HFFc6 (cell line): ENCODE measurements at places on chromosomes 7 and 10.
A peak's percentile ranks its signal among the peaks of the same experiment; 100 is the strongest.

DNA sequence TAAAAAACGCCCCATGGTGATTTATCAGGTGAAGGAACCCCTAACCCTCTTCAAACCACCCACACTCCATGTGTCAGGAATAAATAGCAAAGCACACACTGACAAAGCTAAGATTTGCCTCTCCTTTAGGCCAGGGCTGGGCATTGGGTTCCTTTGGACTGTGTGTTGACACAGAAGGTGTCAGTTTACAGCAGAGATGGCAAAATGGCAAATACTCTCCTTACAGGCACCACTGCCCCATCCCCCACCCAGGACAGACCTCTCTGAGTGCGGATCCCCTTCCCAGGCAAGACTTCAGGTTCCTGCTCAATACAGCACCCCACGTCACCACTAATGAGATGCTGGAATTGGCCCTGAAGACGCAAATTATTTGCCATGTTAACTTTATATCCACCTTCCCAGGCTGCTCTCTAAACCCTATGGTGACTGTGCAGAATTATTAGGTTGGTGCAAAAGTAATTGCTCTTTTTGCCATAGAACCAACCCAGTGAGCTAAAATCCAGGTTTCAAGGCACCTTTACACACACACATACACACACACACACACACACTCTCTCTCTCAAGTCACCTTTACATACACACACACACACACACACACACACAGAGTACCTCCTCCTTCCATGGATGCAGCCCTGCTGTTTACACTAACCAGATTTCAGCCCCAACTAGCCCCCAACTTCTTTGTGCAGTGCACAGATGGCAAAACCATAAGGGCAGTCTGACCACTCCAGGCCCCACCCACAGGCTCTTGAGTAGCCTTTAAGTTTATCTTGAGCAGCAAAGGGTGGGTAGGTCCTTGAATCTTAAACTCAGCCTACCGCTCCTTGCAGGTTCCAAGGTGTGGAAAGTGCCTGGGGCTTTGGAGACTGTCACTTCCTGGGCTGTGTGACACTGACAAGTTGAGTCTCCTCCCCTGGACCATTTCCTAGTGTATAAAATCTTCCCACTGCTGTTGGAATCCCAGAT, 4.0 kb upstream of the ZCCHC24 start:
- H3K4me3 ChIP-seq, result no peak overlapping the region
- H3K4me1 ChIP-seq, result peaks cover 57% of the 10 kb centered on the region
- DNase-seq, result no peak

DNA sequence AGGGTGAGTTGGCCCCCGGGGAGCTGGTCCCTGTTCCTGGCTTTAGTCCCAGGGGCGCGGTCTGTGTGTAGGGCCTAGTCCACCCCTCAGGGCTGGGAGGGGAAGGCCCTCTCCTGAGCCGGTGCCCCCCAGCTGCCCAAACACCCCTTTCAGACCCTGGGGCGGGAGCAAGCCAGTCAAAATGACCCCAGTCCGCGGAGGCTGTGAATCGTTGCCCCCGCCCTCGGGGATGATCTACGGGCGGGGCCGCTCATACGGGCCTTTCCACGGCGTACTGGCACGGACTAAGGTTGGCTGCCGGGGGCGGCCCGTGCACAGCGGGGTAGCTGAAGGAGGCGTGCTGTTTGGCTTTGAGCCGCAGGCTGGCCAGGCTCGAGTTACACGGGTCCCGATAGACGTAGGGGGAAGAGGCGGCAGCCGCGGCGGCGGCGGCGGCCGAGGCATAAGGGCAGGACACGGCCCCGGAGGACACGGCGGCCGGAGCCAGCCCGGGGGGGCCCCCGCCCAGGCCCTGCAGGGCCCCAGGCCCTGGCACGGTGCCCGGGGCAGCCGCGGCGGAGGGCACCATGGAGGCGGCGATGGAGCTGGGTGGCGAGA, 4.3 kb downstream of the ELOVL3 start:
- no peak overlapping the region for H3K27ac ChIP-seq
- H3K27me3 ChIP-seq, result peaks cover 13% of the 10 kb centered on the region
- peaks cover 28% of the 10 kb centered on the region for H3K4me1 ChIP-seq
- peak overlapping the region; percentile 83 for H3K4me3 ChIP-seq
- DNase-seq, result no peak

GRCh38 chr7:31958226-31958625, 112.0 kb downstream of the PDE1C start:
- no peak overlapping the region for H3K4me3 ChIP-seq
- no peak for DNase-seq
- no peak overlapping the region for H3K27ac ChIP-seq
- H3K4me1 ChIP-seq, result no peaks in the 10 kb centered on the region

DNA sequence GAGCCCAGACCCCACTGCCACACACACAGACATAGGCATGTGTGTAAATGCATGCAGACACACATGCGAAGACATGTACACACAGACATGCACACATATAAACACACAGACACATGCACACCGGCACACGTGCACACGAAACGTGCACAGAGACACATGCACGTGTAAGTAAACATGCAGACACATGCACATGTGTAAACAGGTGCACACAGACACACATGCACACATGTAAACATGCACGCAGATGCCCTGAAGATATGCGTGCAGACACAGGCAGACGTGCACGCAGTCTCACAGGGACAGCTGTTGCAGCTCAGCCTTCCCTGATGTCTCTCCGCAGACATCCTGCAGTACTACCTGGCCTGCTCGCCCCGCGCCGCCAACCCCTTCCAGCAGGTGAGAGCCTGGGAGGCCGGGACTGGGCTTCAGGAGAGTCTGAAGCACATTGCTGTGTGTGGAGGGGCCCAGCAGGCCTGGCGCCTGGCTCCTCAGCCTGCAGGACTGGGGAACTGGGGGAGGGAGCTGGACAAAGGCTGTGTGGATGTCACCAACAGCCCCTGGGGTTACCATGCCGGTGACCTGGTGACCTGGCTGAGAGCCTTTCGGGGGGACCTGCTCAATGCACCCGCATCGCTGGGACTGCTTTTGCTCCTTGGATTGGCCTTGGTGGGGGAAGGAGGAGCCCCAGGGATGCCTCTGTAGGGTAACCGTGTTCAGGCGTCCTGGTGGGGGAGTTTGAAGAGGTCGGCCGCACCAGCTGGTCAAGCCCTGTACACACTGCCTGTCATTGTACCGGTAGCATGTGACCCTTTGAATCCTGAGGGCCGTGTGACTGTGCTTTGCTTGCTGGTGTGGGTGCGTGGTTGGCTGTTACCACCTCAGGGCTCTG, 20.3 kb downstream of the TTYH3 start:
- H3K4me3 ChIP-seq, result no peak overlapping the region
- no peaks in the 10 kb centered on the region; the same call in 1 of the 2 replicates for H3K27me3 ChIP-seq

DNA sequence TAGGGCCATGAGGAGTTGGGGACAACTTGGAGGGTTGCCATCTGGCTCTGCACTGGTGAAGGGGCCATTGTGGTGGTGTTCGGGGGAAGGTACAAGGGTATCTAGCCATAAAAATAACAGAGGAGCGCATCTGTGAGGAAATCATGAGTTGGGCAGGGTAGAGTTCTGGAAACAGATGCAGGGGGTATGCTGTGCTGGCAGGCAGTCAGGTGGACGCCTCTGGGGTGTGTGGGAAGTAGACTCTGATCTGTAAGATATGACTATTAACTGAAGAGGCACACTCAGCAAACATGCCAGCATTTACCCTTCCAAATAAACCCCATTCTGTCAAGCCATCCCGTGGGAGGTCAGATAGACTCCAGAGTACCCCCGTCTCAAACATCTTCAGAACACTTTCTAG, 79.8 kb downstream of the CLEC2L start:
- peaks cover 3% of the 10 kb centered on the region; the same call in 1 of the 2 replicates for H3K27me3 ChIP-seq
- H3K4me1 ChIP-seq, result no peaks in the 10 kb centered on the region
- H3K36me3 ChIP-seq, result peaks cover 6% of the 10 kb centered on the region
- DNase-seq, result no peak

DNA sequence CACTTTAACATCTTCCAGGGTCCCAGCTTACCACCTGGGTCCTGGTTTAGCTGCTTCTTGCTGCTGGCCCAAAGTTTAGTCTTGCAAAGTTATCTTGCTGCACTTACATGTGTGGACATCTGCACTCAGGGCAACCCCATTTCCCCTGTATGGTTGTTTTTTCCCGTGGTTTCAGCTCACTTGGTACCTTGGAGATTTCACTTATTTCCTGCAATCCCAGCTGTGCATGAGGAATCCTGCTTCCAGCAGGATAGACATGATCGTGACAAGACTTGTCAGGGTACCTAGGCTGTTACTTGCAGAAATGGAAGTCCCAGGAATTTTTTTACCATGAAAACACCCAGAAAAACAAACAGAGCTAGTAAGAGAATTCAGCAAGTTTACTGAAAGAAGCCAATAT, 95.9 kb upstream of the LEP start:
- H3K27ac ChIP-seq, result no peak overlapping the region
- H3K27me3 ChIP-seq, result peaks cover 38% of the 10 kb centered on the region
- DNase-seq, result no peak
- peaks cover 6% of the 10 kb centered on the region; the same call in 1 of the 2 replicates for H3K36me3 ChIP-seq
- no peak overlapping the region for H3K4me3 ChIP-seq

DNA sequence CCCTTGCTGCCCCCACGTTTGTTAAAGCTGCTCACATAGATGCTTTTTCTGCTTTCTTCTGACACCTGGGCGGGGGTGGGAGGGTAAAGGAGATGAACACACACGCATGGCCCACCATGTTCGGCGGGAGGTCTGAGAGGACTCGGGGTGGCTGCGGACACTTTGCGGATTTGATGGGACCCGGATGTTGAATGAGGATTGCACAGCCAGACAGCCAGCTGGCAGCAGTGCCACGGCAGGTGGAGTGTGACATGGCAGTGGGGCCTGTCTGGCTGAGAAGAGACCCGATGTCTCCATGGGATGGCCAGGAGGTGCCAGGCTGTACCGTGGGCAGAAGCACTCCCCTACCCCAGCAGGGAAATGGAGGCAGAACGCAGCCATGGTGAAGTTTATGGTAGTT, 31.2 kb downstream of the PPP2R2D start:
- no peaks in the 10 kb centered on the region for H3K27me3 ChIP-seq
- DNase-seq, result no peak
- no peak overlapping the region for H3K27ac ChIP-seq
- no peak overlapping the region for H3K4me3 ChIP-seq

DNA sequence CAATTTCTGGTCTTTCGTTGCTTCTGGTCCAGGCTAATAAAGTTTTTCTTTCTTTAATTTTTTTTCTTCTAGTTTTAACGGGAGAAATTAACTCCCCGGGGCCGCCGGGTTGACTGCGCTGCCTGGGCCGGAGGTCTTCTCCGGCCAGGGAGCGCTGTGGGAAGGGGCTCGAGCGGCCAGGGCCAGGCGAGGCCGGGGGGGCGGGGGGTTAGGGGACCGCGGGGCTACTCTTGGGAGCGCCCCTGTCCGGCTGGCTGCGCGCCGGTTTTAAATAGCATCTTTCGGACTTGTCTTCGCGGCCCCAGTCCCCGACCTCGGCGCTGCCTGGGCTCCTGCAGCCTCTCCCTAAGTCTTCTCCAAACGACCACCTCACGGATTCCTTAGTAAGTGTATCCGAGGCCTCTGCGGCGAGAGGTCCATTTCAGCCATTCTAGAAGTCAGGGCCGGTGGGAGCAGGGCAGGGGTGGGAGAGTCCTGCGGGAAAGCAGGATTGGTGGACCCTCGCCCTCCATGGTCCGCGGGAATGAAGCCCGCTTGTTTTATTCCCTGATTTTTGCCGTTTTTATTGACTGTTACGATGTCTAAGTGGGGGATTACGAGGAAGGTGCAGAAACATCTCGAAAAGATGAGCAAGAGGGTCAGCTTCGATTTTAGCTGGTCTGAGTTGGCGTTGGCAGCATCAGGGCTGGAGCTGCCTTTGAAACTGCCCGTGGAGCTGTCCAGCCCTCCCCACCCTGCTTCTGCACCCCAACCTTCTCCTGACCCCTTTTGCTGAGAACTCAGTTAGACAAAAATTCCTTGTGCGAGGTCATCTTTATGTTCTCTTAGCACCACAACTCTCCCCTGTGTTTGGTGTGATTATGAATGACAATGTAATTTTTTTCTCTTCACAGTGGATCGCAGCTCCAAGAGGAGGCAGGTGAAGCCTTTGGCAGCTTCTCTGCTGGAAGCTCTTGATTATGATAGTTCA, 555 bp downstream of the PHF14 start:
- peak; percentile 23 for DNase-seq
- no peaks in the 10 kb centered on the region; the same call in 1 of the 2 replicates for H3K27me3 ChIP-seq
- H3K4me1 ChIP-seq, result peaks cover 21% of the 10 kb centered on the region
- peak overlapping the region; percentile 93 for H3K4me3 ChIP-seq

DNA sequence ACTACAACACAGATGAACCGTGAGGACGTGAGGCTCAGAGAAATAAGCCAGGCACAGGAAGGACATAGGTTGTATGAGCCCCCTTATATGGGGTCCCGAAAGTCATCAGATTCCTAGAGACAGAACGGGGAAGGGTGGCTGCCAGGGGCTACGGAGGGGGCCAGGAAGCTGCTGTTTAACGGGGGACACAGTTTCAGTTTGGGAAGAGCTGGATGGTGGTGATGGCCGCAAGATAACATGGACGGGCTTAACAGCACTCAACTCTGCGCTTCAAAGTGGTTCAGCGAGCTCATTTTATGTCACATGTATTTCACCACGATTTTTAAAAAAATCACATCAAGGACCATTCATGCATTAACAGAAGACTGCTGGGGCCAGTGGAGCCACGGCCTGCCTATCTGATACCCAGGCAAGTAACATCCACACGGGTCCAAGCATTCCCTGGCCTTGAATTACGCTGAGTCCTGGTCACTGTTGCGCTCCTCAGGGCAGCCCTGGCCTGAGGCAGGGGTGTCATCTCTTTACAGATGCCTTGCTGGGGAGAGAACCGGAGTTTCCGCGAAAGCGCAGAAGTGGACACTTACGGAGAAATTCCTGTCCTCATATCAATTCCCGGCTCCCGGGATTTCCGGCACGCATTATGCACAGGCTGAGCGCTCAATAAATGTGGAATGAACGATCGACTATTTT, 1.5 kb downstream of the CARD11 start:
- H3K27ac ChIP-seq, result no peak overlapping the region
- no peaks in the 10 kb centered on the region for H3K4me1 ChIP-seq
- H3K4me3 ChIP-seq, result no peak overlapping the region
- H3K36me3 ChIP-seq, result peaks cover 6% of the 10 kb centered on the region; the same call in 1 of the 2 replicates

DNA sequence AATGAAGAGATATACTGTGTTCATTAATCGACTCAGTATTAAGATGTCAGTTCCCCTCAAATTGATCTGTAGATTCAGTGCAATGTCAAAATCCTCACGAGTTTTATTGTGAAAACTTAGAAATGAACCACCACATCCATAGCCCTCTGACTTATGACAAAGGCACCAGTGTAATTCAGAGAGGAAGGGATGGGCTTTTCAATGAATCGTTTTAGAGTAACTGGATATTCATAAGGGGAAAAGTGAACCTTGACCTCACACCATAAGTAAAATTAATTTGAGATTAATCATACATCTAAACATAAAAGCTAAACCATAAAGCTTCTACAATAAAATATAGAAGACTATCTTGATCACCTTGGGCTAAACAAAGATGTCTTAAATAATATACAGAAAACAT, 128.1 kb downstream of the ELFN1 start:
- no peak for DNase-seq
- peaks cover 13% of the 10 kb centered on the region for H3K27me3 ChIP-seq
- H3K27ac ChIP-seq, result no peak overlapping the region

DNA sequence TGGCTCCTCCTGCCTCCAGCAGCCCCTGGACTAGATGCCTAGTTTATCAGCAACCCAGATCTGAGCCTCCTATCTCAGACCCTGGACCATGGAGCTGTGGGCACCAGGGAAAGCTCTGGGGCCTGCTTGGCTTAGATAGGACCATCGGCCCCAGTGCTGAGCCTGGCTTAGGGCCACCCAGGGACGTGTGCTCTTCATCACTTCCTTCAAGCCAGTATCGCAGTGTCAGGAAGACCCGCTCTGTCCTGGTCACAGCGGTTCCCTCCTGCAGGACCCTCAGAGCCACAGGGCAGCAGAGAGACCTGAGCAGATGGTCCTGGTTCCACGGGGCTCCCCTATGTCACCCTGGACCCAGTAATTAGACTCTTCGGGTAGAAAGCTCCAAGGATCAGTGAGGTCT, 105.7 kb upstream of the FAM20C start:
- peaks cover 11% of the 10 kb centered on the region for H3K27me3 ChIP-seq
- H3K27ac ChIP-seq, result no peak overlapping the region
- H3K36me3 ChIP-seq, result no peaks in the 10 kb centered on the region
